Right cardiac atrium (tissue), 5 donors: ENCODE measurements at places on chromosomes 2 and 18. TPM values are rescaled to one million over a fixed set of nuclear protein-coding genes. Genes with fewer than 3 reads are reported as not detected.

Gene ZBTB7C
- polyA plus RNA-seq: 0.88 TPM

DNA sequence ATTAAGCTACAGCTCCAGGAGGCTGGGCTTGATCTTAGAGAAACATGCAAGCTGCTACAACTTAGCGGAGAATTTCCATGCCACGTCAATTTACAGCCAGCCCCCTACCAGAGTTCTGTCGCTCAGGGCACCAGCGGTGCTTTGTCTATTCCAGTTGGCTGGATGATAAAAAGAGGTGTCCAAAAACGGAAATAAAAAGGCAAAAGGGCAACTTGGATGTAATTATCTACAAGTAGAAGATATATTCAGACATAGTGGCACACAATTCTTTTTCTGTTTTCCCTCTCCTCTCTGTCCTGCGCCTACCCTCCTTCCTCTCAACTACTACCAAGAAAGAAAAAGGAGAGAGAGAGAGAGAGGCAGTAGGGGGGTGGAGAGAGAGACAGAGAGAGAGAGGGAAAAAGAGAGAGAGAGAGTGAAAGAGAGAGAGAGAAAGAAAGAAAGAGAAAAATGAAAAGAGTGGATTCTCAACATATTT is 363 bp upstream of the RFTN2 start:
- peak; percentile 30 for DNase-seq

GRCh38 chr2:105842555-105842954 is 97.8 kb downstream of the NCK2 start:
- no peak for DNase-seq

Gene CCDC148
- polyA plus RNA-seq: 0.23 TPM

- DNase-seq: no peak
Observed at GRCh38 chr2:58708565-58708964, 467.4 kb upstream of the FANCL start.

DNA sequence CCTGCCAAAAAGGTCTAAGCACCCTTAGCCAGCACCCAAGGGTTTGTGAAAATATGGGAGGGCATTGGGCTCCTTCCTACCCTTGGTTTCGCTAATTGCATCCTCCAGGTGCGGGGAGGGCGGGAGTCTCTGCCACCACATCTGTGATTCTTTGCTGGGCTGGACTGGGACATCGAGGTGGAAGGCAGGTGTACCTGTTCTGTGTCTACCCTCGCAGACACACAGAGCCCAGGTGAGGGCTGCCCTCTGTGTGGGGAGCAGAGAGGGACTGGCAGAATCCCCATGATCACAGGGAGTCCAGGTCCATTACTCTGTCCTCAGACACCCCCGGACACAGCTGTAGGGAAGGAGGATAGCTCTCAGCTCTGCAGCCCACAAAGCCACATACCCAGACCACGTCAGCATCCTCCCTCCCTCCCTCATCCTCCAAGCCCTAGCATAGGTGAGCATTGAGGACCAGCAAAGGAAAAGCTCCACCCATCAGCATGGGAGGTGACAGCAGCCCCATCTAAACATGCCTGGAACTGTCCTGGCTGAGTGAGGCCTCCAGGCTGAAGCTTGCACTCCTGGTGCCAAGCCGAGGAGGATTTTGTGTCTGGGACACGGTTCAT is 49.8 kb downstream of the PLB1 start:
- DNase-seq: peak; percentile 14

Gene SPR
- 50.3 TPM for polyA plus RNA-seq

DNA sequence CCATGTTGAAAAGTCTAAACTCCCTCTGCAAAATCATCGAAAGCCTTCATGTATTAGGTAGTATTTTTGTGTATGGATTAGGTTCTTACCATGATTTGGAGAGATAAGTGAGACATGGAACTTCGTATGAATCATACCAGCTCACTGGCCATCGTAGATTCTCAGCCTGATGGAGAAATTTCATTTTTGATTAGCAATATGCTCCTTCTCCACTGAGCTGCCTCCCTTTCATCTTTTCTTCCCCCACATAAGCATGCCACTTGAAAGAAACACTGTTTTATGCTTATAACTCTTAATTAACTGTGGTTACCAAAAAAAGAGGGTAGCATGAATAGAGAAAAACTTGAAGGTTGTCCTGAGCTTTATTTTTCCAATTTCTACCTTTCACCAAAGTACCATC is 111.9 kb downstream of the NCK2 start:
- no peak for DNase-seq

Gene DHX57
- polyA plus RNA-seq: 6.0 TPM

DNA sequence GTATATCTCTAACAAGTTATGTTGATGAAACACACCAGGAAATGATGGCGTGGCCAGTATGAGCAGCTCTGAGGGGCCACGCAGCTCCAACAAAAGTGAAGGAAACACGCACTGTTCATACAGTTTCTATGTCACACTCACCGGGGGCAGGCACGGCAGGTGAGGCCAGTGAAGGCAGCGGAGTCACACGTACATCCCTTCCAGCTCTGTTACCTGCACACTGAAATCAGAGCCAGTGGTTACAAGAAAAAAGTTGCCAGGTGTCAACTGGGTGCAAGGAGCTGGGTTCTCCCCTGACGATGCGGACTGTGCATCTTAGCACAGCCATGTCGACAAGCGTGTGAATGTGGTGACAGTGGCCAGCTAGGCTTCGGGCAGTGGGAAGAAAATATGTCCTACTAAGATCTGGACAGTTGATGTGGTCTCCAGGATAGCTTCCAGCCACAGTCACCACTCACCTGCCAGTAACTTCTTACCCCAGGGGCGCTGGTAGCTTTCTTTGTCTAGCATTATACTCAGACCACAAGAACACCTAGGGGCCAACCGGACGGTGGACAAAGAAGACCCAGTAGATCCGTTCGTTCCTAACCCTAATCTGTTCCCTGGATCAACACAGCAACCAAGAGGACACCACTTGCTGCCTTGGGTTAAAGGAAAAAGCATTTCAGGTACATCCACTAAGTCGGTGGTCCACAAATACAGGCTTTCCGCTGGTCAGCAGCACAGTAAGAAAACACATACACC is 10.1 kb downstream of the HJURP start:
- DNase-seq: no peak

Gene MEP1B
- not detected for polyA plus RNA-seq

GRCh38 chr2:70850925-70851324 is 15.3 kb upstream of the CD207 start:
- no peak for DNase-seq

Gene LRP2
- 0.16 TPM for polyA plus RNA-seq

DNA sequence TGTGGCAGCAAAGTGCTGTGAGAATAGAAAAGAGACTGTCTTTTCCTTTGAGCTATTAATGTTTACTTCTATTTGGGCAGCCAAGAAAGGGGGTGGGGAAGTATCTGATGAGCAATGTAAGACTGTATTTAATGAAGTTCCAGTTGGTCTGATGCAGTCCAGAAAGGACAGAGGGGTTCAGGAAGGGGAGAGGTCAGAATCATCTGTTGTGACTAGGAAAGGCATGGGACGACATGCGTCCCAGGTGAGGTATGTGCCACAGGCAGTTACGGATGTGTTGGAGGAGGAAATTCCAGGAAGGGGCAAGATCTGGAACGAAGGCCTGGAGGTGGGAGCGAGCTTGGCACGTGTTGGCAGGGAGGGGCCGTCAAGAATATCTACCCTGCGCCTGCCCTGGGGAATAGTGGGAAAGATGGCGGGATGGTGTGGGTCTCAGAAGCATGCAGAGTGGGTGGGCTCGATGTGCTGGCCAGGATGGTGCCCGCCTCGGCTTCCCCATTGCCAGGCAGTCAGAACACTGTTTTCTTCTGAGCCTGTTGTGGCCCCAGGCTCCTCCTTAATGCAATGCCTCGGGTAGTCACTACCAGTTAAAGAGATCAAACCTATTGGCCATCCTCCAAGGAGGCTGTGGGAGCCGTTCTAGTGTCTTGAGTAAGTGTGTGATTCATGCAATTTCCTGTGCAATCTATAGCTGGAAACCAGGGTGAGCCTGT is 57.8 kb upstream of the TXNDC2 start:
- DNase-seq: peak; percentile 57

GRCh38 chr2:187543488-187543887 is 10.7 kb downstream of the TFPI start:
- DNase-seq: no peak

GRCh38 chr18:70036771-70037347 is 89.2 kb upstream of the CD226 start:
- DNase-seq: no peak

GRCh38 chr2:217933617-217933993 is 69.2 kb downstream of the TNS1 start:
- DNase-seq: no peak

Gene ZNF385B
- 32.6 TPM for polyA plus RNA-seq
